ENCODE measurements at places on chromosomes 11 and 22.

GRCh38 chr11:107293677-107294344 lies 163.8 kb downstream of the CWF19L2 start:
- DNase-seq, result peak; percentile 10

- no peak for DNase-seq
Observed at GRCh38 chr22:49786976-49787706, 40.5 kb downstream of the BRD1 start.

DNA sequence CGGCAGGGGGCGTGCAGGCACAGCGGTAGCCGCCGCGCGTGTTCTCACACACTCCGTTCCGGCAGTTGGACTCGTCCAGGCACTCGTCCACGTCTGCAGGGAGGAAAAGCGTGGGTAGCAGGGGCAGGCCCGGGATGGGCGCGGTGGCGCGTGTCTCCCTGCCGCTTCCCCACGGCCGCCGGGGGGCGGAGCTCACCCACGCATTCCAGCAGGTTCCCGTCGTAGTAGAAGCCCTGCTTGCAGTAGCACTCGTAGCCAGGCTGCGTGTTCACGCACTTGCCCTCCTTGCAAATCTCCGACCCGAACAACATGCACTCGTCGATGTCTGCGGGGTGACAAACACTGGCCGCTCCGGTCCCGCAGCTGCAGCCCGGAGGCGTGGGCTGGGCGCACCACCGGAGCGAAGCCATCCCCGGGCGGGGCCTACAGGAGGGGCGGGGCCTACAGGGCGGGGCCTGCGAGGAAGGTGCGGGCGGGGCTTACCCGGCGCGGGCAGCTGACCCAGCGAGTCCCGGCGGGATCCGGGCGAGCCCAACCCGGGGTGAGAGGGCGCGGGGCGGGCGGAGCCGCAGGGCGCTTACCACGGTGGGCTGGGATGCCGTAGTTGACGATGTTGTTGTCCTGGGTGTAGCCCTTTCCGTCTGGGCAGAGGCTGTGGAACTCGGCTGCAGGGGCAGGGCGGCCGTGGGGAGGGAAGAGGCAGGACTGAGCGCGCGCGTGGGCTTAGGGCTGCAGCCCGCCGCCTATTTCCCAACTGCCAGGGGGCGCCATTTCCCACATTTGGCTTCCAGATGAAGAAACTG lies 15.6 kb downstream of the SCYL1 start:
- DNase-seq, result no peak

- DNase-seq, result no peak
Observed at GRCh38 chr11:70804139-70804837, 406.0 kb downstream of the CTTN start.

DNA sequence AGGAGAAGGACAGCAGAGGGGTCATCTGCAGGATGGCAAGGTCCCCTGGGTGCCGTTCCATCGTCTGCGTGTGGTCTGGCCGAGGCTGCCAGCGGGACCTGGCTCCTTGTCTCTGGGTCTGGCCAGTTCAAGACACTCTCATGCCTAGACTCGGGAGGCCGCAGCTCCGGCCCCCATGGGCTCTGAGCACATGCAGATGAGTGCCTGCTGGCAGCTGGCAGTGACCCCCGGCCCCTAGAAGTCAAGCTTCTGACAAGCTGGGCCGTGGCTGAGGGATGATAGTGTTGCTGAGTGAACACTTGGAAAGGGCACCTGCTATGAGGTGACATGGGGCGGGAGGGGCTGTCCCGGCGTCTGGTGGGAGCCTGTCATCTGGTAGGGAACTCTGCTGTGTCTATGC lies 1180.6 kb downstream of the BRD1 start:
- DNase-seq, result no peak

- no peak for DNase-seq
Observed at GRCh38 chr11:130445788-130446187, 2.7 kb upstream of the ADAMTS15 start.

GRCh38 chr11:87369888-87370287 lies 332.2 kb downstream of the TMEM135 start:
- no peak for DNase-seq

GRCh38 chr11:12051287-12051662 lies 42.8 kb upstream of the DKK3 start:
- no peak for DNase-seq

- no peak for DNase-seq
Observed at GRCh38 chr11:47305734-47306483, 36.0 kb downstream of the MADD start.

GRCh38 chr22:50170453-50171318 lies at the start of gene PANX2:
Gene PANX2, plus strand, starts transcription at chr22:50170731. Its CDS starts 0 bp downstream, at chr22:50170731.
- no peak for DNase-seq

DNA sequence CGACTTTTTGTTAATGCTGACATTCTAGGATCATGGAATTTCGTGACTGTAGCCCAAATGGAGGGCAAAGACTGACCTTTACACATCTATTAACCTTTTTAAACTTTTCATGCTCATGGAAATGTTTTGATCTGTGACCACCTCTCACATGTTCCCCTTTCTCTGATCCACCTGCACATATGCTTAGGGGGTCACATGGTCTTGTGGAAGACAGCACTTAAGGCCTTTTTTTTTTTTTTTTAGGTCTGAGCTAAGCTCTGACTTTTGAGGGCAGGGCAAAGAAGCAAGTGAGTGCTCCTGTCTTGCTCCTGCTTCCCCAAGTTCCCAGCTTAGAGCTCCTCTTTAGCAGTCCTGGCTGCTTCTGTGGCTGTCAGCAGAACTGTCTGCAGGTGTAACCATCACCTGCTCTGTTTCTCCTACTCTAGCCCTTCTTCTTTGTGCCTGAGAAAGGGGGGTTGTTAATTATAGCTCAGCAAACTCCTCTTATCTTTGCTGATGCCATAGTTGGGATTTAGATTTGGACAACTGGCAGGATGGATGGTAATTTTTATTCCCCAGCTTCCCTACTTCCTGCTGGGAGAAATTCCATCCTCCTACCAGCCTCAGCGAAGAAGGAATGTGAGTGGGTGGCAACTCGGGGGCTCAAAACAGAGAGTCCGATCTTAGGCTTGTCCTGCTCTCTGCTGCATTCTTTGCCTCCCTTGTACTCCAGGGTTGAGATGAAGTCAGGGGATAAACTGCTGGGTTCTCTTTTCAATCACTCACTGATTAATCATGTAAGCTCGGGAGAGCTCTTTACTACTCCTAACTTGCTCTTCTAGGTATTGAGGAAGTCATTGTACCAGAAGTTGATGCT lies 64.4 kb downstream of the GRAMD1B start:
- DNase-seq, result no peak

DNA sequence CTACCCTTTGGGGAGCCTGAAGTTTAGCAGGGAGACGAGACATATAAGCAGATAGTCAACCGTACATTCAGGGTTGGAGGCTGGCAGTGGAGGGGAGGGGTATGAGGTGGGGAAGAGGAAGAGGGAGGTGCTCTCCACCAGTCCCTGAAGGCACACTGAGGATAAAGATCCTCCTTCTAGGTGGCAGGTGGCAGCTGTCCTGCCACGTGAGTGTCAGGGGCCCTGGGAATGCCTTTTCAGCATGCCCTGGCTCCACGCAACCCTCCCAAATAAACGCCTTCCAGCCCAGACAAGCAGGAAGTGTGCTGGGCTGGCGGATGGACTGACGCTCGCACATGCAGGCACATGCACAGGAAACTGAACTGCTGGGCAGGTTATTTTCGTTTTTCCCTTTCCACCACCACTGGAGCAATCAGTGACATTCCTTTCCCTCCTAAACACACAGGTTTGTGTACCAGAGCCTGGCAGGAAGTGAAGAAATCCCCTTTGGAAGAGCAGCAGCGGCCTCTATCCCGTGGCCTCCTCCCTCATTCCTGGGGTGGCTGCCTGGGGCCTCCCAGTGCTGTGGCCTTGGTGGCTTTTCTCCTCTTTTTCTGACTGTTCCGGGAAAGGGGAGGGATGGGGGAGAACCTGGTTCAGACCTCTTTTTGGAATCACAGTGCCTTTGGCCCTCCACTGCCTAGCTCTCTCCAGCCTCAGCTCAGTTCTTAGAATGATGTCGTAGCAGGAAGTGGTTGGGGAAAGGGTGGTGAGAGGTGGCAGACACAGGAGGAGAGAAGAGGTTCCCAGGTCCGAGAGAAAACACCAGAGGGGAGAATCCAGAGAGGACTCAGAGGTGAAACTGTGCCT lies 157.0 kb upstream of the TIMP3 start:
- no peak for DNase-seq

- DNase-seq, result no peak
Observed at GRCh38 chr22:42993651-42994275, 21.2 kb downstream of the PACSIN2 start.

GRCh38 chr11:92770981-92771380 lies 198.5 kb upstream of the MTNR1B start:
- no peak for DNase-seq

DNA sequence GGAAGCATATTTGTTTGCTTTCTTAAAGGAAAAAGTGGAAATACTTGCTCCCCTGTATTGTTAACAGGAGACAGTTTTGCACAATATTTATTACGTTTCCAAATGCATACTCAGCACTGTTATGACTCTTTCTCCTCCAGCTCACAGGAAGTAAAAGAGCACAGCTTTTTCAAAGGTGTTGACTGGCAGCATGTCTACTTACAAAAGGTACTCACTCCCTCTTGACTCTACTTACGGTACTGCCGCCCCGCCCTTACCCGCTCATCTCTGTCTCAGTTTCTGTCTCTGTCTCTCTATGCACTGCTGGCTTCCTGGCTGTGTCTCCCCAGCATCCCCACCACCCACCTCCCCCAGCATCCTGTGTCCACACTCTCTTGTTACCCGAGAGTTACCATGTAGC lies 32.2 kb upstream of the MYO18B start:
- DNase-seq, result no peak

DNA sequence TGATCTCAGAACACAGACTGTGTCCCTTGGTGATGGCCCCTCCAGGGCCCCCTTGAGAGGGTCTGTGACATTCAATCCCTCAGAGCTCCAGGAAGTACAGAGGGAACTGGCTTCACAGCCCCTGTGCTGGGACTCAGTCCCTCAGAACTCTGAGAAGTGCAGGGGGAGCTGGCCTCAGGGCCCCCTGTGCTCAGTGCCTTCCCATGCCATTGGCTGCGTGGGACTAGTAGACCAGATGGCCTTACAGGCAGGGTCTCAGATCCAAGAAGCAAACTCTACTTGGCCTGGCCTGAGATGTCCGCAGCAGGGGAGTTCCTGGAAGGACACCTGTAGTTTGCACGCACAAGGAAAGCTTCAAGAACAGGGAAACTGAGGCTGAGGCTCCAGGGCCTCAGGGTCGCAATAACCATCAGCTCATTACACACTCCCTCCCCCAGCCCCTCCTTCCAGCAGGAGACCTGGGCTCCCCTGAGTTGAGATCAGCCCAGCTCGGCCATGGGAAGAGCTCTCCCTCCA lies 138.4 kb downstream of the BRD1 start:
- no peak for DNase-seq

GRCh38 chr11:133679896-133680295 lies 147.6 kb upstream of the OPCML start:
- no peak for DNase-seq

DNA sequence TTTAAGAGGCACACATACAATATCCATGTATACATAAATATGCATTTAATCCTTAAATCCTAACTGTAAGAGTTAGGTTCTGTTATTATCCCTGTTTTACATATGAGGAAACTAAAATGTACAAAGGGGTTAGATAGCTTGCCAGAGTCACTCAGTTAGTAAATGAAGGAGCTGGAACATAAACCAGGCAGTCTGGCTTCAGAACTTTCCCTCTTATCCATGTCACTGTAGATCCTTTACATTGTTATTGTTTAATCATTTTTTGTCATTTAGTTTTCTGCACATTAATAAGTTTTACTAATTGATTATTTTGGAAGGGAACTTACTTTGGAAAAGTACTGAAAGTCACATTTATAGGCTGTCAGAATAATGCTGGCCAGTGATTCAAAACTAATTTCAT lies 282.4 kb downstream of the TMEM135 start:
- DNase-seq, result no peak

GRCh38 chr22:37284805-37285355 lies 2.6 kb downstream of the CYTH4 start:
- no peak for DNase-seq

All from NCI-H2227 treated with DMSO at 0.1 percent for 48 hours (cell line).